Right renal cortex interstitium (tissue), 3 donors: ENCODE measurements at places on chromosomes 4 and X.
A peak's percentile ranks its signal among the peaks of the same experiment; 100 is the strongest.

DNA sequence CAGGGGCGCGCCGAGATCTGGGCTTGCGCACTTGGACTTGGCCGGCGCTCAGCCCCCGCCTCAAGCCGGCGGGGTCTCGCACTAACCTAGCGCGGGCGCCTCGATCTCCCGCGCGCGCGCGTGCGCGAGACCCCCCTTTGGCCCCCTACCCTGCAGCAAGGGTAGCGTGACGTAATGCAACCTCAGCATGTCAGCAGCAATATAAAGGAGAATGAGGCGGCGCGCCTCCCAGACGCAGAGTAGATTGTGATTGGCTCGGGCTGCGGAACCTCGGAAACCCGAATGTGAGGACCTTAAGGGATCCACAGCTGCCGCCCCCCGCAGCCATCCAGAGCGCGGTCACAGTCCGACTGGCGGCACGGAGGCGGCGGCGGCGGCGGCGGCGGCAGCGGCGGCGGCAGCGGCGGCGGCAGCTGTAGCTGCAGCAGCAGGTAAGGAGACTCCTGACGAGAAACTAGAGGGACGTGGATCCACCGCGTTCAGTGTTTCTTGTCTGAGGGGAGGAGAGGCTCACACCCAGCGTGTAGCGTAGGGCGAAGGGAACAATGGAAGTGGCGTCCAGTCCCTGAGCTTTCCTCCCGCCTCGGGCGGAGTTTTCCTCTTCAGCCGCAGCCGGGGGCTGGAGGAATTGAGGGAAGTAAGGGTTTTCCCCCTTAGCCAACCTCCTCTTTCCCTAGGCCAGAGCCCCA is at the start of the genes SATL1 and ZNF711:
Gene SATL1 (minus strand): TSS at position 19 of the 689 bp plus-strand sequence. CDS start 134,811 bp downstream, outside the sequence.
Gene ZNF711 (plus strand): TSS at position 231 of the 689 bp plus-strand sequence. CDS start 3,582 bp downstream, outside the sequence.
- peak; percentile 76 for DNase-seq

GRCh38 chr4:175431694-175432093 is 380.4 kb downstream of the GPM6A start:
- DNase-seq, result no peak

GRCh38 chrX:71823391-71824057 is 60.4 kb downstream of the CXorf49B start:
- DNase-seq, result no peak

- no peak for DNase-seq
These were observed 607.1 kb upstream of the DIPK2B start for GRCh38 chrX:45807572-45808425.

- no peak for DNase-seq
These were observed 269.8 kb upstream of the ARX start for GRCh38 chrX:25285598-25285997.
